ENCODE measurements at places on chromosomes 11 and 22. TPM values are rescaled to one million over a fixed set of nuclear protein-coding genes. Genes with fewer than 3 reads are reported as not detected.

OPCML gene
- total RNA-seq: 0.49 TPM

GTSE1 gene
- 3.6 TPM for total RNA-seq

ARL2 gene
- 43.3 TPM for total RNA-seq

JAML gene
- 12.2 TPM for total RNA-seq

CCDC87 gene
- 0.10 TPM for total RNA-seq

OR5A1 gene
- not detected for total RNA-seq

FGF4 gene
- not detected for total RNA-seq

CNGA4 gene
- 0.49 TPM for total RNA-seq

POU2AF2 gene
- not detected for total RNA-seq

CARD18 gene
- 37.0 TPM for total RNA-seq

APOL3 gene
- 6.8 TPM for total RNA-seq

ZBTB16 gene
- total RNA-seq: 25.6 TPM

UPB1 gene
- total RNA-seq: 0.39 TPM

RFPL2 gene
- not detected for total RNA-seq

All from skin of body (tissue), 3 donors.